ENCODE measurements at places on chromosomes 5 and 9.

DNA sequence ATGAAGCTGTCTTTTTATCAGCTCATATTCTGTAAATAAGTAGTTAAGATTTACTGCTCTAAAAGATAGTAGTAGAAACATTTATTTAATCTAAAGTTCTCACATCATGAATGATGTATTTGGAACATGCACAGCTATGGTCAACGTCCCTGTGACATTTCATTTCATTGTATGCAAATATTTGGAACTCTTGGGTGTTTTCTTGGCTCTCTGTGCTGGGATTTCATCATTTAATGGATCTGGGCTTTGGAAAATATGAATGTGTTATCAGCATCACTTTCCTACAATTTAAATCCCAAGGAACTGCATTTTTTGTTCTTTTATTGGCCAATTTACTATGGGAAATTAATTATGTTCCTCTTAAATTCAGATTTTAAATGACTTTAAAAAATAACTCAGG lies 462.9 kb downstream of the SEMA5A start:
- no peak for DNase-seq

DNA sequence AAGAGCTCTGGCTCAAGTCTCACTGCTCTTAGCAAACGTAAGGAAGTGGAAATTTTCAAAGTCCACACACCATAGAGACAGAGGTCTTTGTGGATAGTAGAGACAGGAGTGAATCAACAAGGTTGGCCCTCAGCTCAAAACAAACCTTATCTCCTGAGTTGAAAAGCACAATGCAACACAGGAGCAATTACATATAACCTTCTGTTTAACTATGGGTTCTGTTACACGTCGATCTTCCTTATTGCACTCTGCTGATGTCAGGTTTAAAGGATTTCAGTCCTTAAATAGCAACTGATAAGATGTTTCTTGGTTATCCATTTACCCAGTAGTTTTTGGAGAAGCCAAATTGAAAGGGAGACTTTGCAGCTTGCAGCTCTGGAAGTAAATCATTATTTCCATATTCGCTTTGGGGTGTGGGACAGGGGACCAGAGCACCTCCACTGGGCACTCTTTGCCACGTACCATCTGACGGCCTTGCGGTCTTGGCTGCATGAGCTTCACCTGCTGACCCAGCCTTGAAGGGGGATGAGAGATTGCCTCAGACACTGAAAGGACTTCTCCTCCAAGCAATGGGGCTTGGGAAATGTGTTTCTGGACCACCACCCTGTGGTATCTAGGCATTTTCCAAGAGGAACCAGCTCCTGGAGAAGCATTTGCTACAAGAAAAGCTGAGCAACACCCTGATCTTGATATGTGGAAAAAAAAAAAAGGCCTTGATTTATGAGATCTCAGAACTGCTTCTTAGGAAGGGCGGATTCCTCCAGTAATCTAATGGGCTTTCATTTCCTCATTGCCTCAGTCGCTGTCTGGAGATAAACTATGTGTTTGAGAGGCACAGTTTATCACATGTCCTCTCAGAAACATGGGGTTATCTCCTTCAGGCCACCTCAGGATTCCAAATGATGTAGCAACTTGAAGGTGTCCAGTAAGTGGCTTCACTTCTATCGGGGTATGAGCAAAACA lies 56.2 kb upstream of the ZNF622 start:
- no peak for DNase-seq

- peak; percentile 19 for DNase-seq
Measured at GRCh38 chr9:97934321-97935115, 3.5 kb downstream of the HEMGN start.

DNA sequence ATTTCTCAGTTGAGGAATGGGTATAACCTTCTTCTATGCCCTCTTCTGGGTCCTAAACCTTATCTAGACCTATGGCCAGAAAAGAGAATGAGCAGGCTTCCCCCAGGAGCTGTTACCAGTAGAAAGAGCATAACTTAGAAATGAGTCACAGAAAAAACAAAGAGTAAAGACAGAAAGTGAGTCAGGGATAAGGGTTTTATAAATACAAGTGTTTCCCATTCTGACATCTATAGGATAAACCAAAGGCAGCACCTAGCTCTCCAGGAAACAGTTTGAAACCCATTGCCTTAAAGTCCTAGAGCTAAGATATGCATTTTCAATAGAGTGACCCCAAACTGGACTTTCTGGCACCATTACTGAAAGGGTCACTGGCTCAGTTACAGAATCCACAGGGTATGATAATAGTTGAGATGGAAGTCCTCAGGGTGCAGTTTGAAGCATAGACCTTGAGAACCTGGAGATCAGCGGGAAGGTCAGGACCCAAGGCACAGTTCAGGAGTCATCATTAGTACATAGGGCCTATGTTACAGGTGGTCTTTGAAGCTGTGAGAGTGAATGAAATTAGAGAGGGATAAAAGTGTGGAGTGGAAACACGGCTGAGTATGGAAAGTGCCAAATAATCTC lies 42.7 kb upstream of the LIFR start:
- DNase-seq = no peak

DNA sequence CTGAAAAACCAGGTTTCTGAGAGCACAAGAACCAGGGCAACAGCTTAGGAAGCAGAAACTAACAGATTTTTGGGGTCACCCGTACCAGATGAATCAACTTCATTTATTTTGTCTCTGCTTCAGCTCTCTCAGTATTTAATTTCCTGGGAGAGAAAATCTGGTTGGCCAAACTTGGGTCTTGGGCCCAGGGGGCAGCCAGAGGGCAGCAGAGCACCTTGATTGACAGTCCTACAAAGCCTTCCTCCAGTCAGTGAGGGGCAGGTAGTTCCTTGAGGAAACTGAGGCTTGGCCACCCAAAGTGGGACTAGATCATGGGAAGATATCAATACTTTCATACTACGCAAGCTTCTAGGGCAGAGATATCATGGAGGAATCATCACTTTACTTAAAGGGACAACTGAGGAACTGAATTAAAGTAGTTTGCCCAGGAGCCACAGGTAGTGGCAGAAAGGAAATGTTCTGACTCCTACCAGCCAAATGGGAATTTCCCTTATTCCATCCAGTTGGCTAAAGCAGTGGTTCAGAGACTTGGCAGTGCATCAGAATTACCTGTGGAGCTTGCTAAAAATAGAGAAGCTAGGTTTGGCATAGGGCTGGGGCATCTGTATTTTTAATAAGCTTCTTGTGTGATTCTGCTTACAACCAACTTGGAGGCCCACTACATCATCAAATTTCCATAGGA lies 21.5 kb upstream of the ARHGAP26 start:
- peak; percentile 76 for DNase-seq

GRCh38 chr9:75960551-75960950 lies 70.1 kb downstream of the PCSK5 start:
- no peak for DNase-seq

- DNase-seq = no peak
Measured at GRCh38 chr9:135255033-135255840, 167.8 kb downstream of the OLFM1 start.

- no peak for DNase-seq
Measured at GRCh38 chr5:139282197-139282557, 11.4 kb upstream of the MATR3 start.

- DNase-seq = no peak
Measured at GRCh38 chr5:52859628-52860027, 71.9 kb downstream of the ITGA1 start.

- no peak for DNase-seq
Measured at GRCh38 chr9:73371801-73372200, 220.1 kb downstream of the ANXA1 start.

DNA sequence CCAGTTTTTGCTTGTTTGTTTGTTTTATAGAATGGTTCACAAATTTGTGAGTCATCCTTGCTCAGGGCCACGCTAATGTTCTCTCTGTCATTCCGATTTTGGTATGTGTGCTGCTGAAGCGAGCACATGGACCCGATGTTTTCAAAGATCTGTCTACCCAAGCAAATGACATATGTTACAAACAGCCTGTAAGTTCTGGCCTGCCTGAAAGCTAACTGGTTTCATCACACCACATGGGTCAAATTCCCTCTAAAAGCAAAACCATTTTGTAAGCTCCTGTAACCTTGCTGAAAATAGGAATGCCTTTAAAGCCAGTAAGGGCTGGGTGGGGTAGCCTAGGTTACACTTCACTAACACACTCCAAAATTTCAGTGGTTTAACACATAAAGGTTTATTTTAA lies 25.4 kb downstream of the DMRT3 start:
- no peak for DNase-seq

GRCh38 chr9:101625876-101626275 lies 31.1 kb upstream of the PPP3R2 start:
- DNase-seq = no peak

DNA sequence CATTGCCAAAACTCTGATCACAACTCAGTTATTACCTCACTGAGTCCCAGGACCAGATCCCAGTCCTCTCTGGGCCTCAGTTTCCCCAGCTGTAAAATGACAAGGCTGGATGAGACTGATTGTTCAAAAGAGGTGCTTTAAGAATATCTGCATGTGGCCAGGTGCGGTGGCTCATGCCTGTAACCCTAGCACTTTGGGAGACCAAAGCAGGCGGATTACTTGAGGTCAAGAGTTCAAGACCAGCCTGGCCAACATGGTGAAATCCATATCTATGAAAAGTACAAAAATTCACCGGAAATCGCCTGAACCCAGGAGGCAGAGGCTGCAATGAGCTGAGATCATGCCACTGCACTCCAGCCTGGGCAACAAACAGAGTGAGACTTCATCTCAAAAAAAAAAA lies 8.3 kb downstream of the ATOX1 start:
- no peak for DNase-seq

DNA sequence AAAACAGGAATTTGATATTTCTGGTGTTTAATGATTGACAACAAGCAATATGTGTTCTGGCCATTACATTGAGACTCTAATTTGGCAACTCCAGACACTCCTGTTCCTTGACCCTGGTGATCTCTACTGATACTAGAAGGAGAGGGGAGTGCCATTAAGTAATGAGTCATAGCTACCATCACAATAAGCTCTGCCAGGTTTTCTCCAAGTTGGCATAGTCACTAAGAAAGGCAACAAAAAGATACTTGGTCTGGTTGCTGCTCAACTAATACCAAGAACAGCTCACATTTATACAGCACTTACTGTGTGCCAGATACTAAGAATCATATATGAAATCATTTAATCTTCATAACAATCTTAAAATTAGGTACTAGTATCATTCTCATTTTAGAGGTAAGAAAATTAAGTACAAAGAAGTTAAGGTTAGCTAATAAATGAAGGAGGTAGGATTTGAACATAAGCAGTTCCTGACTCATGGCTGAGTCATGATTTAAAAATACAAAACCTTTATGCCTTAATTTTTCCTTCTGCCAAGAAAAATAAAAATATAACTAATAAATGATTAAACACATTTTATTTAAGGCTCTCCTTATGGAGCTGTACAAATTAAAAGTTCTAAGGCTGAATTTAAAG lies 19.9 kb upstream of the PRXL2C start:
- DNase-seq = no peak

DNA sequence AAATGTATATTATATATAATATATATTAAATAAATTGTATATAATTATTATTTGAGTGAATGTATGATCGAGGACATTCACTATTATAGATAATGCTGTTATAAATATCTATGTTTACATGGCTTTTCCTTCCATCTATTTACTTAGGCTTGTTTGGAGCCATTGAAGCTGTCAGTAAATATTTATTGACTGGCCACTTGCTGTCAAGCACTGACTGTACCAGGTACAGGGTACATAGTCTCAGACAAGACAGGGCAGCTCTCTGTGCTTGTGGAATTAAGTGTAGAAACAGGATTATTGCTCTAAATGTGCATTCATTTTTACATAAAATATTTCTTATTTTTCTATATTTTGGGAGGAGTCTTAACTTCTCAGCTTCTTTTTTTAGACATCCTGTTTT lies 16.4 kb downstream of the FAXDC2 start:
- no peak for DNase-seq

GRCh38 chr5:26492906-26493459 lies 545.4 kb downstream of the CDH9 start:
- DNase-seq = no peak

- no peak for DNase-seq
Measured at GRCh38 chr5:143882520-143882919, 70.6 kb downstream of the HMHB1 start.

Data from activated naive CD4-positive, alpha-beta T cell treated with anti-CD3 and anti-CD28 coated beads for 36 hours (primary cell).